Fibroblast of lung (primary cell): ENCODE measurements at places on chromosomes 6 and 20.

DNA sequence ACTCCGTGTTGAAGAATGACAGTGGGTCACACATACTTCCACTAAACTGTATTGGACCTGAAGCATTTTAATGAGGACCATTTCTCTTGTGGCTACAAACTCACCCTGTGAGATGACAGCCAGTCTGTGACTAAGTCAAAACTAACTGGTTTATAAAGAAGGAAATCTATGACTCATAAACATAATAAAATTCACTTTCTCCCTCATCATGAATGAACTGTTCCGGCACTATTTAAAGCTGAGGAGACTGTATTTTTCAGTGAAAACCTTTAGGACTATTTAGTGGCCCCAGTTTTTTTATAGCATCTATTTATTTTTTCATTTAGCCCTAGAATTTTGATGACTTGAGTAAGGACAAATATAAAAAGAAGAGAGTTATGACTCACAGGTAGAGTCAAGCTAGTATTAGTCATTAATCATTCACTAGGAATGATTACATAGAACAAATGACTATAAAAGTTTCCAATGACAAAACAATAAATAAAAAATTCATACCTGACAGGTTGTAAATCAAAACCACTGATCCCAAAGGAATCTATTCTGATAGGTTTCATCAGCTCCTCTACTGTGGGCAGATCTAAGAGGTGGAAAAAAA lies 34.2 kb downstream of the CEP162 start:
- DNase-seq = peak; percentile 91

GRCh38 chr6:107353773-107354382 lies 105.5 kb downstream of the PDSS2 start:
- DNase-seq = peak; percentile 26

DNA sequence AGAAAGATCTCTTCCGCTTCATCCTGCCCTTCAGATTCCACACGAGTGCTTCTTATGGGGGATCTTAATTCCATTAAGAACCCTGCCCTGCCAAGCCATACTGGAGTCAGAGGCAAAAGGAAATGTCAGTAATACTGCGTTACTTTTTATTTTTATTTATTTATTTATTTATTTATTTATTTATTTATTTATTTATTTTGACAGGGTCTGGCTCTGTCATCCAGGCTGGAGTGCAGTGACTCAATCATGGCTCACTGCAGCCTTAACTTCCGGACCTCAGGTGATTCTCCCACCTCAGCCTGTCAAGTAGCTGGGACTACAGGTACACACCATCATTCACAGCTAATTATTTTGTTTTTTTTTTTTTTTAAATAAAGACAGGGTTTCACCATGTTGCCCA lies 79.5 kb downstream of the MYB start:
- no peak for DNase-seq

DNA sequence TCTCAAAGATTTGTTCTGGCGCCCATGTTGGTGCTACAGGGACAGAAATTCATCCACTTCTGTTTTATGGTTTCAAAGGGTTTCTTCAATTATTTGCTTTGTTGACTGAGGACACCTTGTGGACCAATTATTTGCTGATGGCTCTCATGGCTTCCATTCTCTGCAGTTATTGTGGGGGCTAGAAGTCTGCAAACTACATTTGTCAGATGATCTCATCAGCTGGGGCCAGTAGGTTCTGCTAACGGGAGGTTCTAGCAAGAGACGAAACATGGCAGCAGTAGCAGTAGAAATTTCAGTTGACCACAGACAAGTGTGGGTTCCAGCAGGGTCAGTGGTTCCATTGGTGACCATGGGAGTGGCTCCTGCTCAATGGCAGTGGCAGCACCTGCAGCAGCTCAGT lies 72.8 kb upstream of the BLCAP start:
- no peak for DNase-seq

- peak; percentile 1 for DNase-seq
Measured at GRCh38 chr6:88177961-88178464, 11.9 kb upstream of the CNR1 start.

DNA sequence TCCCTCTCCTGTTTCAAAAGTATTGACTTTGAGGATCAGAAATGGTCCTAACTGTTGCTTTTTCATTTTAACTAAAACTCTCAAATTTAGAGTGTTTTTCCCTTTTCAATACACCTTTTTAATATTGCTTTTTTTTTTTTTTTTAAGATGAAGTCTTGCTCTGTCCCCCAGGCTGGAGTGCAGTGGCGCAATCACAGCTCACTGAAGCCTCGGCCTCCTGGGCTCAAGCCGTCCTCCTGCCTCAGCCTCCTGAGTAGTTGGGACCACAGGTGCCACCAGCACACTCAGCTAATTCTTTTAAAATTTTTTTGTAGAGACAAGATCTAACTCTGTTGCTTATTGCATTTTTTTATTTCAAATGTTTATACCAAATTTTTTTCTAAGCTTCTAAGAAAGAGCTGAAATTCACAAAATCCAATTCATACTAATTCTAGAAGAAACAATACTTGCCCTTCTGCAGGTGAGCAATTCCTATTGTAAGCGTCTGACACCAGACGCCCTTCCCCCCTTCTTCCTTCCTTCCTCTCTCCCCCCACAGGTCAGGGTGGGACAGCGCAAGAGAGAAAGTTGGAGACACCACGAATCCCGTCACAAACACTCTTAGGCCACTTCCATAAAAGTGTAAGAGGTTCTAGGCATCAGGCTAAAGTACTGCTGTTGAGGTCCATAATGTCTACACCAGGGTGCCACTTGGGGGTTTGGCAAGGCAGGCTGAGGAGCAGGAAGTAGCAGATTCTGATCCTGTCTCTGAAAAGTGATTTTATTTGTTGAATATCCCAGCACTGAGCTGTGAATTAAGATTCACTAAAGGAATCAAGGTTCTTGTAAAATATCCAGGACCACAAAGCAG lies 12.8 kb downstream of the DLL1 start:
- DNase-seq = no peak

GRCh38 chr20:16475225-16475624 lies 98.0 kb downstream of the KIF16B start:
- DNase-seq = peak; percentile 50

GRCh38 chr6:20978151-20978614 lies 443.9 kb downstream of the CDKAL1 start:
- peak; percentile 85 for DNase-seq

DNA sequence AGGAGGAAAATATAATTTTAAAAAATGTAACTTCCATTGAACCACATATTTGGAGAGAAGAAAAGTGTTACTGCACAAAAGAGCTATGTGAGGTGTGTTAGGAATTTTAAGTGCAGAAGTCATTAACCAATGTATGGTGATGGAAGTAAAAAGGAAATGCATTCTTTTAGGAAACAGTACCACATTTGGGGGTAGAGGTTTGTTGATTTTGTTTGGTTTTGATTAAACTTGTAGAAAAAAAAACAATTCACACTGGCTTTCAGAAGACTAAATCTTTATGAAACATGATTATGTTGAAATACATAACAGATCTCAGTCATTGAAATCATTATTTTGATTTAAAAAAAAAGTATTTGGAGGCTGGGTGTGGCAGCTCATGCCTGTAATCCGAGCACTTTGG lies 1287.0 kb upstream of the GJE1 start:
- DNase-seq = no peak
